ENCODE measurements at places on chromosomes 6 and 20.

DNA sequence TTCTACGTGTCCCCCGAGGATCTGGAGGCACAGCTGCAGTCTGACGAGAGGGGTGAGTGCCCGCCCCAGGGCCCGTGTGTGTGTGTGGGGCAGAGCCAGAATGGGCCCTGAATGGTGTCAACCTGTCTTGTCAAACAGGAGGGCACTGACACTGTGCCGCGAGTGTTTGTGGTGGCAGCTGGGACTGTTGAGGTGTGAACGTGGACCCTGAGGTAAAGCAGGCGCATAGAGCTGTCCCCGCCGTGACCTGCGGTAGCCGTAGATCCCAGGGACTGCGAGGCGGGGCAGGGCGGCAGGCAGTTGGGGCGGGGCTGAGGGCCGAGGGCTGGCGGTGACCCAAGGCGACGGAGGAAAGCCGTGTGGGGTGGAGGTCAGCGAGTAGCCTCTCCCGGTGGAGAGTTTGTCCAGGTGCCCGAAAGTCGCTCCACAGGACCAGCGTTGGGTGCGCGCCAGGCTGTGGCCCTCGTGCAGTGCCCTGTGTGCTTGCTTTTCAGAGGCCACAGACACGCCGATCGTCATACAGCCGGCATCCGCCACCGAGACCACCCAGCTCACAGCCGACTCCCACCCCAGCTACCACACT is 25.2 kb downstream of the UCKL1 start:
- DNase-seq: no peak

GRCh38 chr20:45176526-45177267 is 2.0 kb downstream of the PI3 start:
- DNase-seq: no peak

DNA sequence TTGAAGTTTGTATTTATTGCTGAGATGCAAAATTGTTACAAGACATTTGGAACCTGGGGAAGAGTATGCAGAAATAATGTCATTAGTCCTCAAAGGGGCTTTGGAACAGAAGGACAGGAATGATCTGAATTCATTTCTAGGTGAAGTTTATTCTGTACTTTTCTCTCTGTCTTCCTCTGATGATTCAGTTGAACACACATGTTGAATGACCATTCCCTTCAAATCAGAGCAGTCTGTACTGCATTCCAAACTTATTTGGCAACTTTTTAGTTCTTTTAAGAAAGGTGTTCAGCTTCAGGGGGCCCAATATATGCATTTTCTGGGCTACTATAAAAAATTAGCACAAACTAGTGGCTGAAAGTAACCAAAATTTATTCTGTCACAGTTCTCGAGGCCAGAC is 213.9 kb upstream of the LAMP5 start:
- no peak for DNase-seq

- no peak for DNase-seq
These were observed 47.5 kb upstream of the PROKR2 start for GRCh38 chr20:5364136-5364821.

GRCh38 chr6:170063851-170064602 is 226.9 kb downstream of the DLL1 start:
- no peak for DNase-seq

DNA sequence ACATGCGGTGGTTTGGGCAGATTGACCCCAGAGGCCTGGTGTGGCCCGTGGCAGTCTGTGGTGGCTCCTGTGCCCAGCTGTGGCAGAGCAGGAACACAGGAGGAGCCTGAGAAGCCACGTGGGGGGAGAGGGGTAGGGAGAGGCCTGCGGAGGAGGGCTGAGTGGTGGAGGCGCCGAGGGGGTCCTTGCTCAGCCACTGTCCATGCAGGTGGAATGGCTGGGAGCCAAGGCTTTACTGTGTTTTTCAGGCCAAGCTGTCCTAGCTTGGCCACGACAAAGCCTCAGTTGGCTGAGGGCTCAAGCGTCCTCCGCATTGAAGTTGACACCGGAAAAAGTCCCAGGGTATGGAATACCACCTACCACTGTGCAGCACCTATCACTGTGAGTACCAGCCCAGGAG is 107.0 kb downstream of the VEGFA start:
- DNase-seq: no peak

GRCh38 chr6:117371492-117371891 is 54.2 kb downstream of the ROS1 start:
- DNase-seq: no peak

DNA sequence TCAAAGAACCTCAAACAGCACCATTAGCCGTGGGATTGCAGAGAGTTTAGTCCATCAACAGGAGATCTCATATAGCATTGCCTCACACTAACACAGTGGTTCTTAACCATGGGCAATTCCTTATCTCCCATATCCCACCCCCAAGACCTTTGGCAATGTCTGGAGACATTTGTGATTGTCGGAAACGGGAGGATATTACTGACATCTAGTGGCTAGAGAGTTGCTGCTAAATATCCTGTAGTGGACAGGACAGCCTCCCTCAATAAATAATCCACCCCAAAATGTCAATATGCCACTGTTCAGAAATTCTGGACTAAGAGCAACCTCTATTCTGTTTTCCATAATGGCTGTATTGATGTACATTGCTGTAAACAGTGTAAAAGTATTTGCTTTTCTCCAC is 210.1 kb upstream of the CCN2 start:
- DNase-seq: no peak

DNA sequence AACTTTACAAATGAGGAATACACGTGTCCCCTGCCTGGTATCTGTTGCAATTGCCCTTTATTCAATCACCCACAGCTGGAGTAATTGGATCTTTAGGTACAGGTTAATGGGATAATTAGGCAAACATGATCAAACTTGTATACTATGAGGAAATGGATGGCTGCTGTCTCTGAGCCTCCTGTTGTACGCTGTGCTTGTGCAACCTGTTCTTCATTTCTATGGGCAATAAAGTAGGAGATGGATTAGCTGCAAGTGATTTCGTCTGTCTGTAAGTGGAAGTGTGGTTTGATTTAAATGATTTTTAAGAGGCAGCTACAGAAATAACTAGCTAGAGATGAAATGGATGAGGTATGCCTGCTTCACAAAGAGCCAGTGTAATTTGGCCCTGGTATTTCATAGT is 474.1 kb downstream of the RNF144B start:
- no peak for DNase-seq

- DNase-seq: no peak
These were observed 492 bp upstream of the RNF39 start for GRCh38 chr6:30075790-30076732.
